Stimulated activated CD4-positive, alpha-beta T cell treated with anti-CD3 and anti-CD28 coated beads, Interleukin-15, amount 100 ng/mL, for 1 hour (primary cell): ENCODE measurements at places on chromosomes 7 and 10.

DNA sequence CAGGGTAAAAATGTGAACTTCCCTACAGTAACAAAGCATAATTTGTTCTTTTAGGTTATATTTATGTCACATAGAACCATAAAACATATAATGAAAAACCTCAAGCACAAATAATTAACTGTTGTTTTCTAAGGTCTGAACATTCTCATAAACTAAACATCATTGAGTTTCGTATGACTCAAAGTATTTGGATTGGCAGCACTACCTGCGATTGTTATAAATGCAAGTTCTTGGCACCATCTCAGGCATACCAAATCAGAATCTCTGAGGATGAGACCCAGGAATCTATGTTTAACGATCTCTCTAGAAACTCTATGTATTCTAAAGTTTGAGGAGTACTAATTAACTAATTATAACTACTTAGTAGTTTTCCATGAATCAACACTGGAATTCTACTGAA is 22.5 kb downstream of the ORC5 start:
- DNase-seq = no peak

DNA sequence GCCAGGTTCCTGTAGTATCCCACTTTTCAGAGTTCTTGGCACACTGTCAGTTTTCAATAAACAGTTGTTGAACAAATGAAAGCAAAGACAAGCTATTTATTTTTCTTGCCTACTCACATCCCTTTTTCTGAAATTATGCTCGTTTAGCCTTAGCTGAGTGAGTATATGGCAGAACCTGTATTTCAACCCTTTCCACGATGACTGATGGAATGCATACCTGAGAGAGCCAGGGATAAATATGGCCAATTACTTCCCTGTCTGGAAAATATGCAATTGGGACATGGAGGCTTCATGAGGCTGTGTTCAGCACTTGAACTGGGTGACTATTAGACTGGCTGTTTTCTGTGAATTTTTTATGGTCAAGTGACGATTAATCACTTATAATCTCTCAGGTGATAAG is 144.5 kb upstream of the POT1 start:
- DNase-seq = no peak

GRCh38 chr10:79003183-79004100 is 65.3 kb upstream of the ZMIZ1 start:
- DNase-seq = no peak

DNA sequence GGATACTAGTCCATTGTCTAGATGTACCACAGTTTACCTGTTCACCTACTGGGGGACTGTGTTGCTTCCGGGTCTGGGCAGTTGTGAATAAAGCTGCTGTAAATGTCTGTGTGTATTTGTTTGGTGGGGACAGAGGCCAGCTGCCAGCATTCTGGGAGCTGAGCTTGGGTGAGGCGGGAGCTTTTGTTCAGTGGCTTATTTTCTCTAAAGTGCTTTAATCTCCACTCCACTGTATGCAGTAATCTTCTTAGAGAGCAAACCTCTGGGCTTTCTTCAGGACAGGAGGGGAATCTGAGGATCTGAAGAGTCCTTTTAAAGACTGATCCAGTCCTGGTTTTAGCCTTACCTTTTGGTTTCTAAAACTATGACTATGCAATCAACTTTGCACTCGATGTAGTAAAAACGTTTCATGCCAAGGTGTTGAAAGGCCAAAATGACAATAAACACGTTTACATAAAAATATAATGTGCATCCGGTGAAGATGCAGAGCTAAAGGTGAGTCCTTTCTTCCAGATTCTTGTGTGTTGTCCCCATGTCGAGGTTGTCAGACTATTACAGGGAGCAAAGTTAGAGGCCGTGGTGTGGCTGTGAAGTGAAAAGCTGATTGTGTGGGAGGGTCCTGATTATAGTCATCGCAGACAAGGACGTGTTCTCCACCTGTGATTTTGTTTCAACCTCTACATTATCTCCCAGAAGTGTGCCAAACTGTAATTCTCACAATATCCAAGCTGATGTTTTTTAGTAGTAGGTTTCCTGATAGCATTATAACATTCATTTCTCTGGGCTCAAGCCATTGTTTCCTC is 279.8 kb downstream of the CAMK1D start:
- DNase-seq = no peak

GRCh38 chr7:107742678-107743566 is 1.0 kb upstream of the CBLL1 start:
- DNase-seq = no peak

- no peak for DNase-seq
Observed at GRCh38 chr7:18895456-18895855, 222.0 kb downstream of the TWIST1 start.

- DNase-seq = no peak
Observed at GRCh38 chr7:104254696-104255095, 46.9 kb upstream of the ORC5 start.

DNA sequence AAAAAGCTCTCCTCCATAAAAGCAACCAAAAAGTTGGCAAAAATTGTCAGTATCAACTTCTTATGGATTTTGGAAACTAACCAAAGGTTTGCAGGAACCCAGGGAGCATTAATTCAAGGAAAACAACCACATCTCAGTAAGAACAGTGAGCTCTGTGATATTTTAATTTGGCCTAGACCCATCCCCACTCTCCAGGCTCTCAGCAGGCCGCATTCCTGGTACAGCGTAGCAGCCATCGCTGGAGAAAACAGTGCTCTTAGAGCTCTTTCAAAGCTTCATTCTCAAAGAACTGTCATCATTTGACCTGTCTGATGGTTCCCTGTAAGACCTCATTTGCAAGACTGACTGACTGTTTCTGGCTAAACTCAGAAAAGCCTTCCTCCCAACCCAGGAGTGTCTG is 81.9 kb downstream of the NUDCD3 start:
- no peak for DNase-seq

GRCh38 chr7:49878089-49878488 is 104.7 kb downstream of the VWC2 start:
- no peak for DNase-seq

- DNase-seq = no peak
Observed at GRCh38 chr10:81873932-81874816, 820 bp upstream of the NRG3 start.

GRCh38 chr10:101260764-101261481 is 31.7 kb upstream of the LBX1 start:
- no peak for DNase-seq

GRCh38 chr10:30028738-30029030 is 30.7 kb downstream of the JCAD start:
- no peak for DNase-seq

DNA sequence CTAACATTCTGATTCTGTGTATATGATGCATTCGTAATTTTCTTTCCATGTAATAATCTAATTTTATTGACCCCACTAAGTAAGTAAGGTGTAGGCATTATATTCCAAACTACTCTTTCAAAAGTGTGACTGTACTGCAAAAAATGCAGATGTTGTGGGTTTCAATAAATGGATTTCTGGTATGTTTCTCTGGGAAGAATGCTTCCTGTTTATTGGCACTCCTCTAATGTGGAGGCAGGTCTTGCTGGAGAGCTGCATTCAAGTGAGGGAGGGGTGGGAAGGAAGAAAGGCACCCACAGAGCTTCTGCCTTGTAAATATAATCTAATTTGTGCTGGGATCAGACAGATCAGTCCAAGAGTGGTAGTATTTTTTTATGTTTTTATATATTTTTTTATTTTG is 23.9 kb downstream of the ST7 start:
- no peak for DNase-seq

DNA sequence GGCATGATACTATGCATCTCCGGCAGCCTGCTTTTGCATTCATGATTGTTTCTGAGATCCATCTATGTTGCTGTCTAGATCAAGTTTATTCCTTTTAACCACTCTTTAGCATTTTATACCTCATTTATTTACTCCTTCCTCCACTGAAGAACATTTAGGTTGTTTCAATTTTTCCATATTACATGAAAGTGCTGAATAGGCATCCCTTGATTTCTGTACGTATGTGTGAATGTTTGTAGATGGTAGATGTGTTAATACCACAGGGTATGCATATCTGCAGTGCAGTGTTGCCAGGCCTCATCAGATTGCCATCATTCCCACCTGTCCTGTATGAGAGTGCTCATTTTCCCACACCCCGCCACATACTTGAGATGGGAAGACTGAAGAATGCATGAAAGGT is 13.9 kb downstream of the ARPC1A start:
- DNase-seq = no peak

GRCh38 chr10:132129431-132129830 is 57.3 kb upstream of the DPYSL4 start:
- no peak for DNase-seq

GRCh38 chr7:27513885-27514284 is 148.8 kb downstream of the HIBADH start:
- DNase-seq = no peak

DNA sequence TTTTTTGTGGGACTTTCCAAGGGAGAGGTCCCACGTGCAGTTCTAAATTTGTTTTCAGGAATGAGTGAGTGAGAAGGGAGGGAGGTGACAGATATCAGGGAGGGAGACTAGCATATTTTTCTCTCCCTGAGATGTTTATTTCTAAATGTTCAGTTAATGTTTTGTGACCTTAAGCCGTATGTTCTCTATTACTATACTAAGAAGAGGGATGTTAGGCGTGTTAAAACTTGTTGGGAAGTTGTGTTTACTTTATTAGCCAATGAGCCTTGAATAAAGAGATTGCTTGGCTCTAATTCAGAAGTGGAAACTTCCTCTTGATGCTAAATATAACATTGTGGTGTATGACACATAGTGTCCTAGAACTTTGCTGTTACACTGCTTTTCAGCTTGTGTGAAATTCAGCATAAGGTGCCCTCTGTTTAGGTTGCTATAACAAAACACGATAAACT is 37.3 kb downstream of the DNAH11 start:
- no peak for DNase-seq

GRCh38 chr10:9305018-9305655 is 1250.6 kb downstream of the GATA3 start:
- no peak for DNase-seq

DNA sequence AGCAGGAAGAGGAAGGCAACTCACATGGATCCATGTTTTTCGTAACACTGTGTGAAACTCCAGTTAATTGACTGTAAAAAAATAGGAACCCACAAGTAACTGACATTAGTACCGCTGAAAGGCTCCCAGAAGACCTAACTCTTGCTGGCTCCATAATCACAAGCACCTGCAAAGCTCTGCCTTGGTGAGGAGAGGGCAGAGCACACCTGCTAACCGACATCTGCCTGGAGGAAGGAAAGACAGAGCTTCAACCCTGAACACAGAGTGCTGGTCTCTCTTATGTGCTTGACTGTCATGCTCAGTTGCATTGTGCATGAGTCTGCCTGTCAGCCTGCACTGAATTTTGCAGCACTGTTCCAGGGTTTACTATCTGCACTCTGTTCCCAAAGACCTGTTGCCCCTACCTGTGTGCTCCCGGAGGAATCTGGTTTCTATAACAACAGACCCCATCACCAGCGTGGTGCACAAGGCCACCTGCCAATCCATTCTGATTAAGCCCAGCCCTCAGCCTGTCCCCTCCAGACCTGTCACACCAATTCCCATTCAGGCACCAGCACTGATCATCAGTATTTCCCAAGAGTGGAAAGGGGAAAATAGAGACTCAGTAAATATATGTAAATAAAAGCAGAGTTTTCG is 63.1 kb upstream of the ANKRD1 start:
- no peak for DNase-seq

DNA sequence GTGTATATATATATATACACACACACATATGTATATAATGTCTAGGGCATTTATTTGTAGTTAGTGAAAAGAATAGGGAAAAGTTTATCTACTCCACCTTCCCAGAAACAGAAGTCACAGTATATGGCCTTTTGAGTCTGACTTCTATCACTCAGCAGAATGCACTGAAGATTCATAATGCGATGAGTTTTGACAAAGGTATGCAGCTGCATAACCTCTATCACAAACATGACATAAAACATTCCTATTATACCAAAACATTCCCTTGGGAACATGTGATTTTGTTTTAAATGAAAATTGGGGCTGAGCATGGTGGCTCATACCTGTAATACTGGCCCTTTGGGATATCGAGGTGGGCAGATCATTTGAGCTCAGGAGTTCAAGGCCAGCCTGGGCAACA is 137.3 kb upstream of the EEPD1 start:
- DNase-seq = no peak

DNA sequence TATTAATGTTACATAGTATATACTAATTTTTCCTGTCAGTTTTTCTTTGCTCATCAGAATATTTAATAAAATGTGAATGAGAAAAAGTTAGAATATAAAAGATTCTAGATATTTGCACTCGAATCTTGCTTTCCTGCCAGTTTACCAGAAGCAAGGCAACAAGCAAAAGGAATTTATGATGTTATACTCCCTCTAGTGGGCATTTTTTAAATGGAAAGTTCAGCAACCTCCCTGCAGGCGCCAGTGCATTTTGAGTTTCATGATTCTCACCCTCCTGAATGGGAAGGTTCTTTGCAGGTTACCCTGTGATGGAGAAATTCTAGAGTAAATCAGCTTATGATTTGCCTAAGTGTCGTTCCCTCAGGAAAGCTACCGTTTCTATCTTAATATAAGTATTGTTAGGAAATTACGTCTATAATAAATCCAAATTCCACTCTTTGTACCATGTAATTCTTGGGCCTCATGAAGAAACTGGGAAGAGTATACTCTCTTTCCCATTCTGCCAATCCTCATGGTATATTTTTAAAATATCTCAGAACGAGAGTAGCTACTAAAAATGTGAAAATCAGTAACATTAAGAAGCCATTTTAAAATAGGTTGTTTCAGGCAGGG is 350.0 kb downstream of the CRPPA start:
- DNase-seq = no peak

DNA sequence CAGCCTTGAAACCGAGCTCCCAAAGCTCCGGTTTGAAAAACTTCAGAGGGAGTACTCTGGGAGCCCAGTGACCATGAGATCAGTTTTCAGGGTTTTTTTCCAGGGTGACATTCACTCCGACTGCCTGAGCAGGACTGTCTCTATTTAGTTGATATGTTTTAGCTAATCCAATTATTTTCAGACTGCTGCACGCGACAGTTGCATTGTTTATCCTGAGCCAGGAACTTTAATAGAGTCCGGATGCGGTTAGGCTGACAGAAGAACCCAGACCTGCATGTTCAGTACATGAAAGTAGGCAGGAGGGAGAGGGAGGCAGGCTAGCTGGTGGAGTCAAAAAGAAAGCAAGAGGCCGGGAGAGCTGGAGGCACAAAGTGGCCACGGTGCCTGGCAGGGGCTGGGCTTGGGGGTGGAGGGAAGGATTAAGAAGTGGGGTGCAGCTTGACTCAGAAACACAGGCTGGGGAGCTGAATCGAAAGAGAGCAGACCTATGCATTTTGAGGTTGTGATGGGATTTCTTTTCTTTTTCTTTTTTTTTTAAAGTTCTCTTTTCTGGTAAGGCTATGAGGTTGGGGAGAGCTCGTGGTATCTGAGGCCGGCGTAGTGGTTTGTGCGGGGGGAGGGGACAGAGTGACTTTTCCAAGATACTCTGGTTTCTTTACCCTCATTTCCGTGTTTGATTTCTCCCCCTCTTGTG is 5.7 kb downstream of the GATA3 start:
- no peak for DNase-seq
